NCI-H1105 treated with DMSO at 0.1 percent for 48 hours (cell line): ENCODE measurements at places on chromosomes 11 and 22.

DNA sequence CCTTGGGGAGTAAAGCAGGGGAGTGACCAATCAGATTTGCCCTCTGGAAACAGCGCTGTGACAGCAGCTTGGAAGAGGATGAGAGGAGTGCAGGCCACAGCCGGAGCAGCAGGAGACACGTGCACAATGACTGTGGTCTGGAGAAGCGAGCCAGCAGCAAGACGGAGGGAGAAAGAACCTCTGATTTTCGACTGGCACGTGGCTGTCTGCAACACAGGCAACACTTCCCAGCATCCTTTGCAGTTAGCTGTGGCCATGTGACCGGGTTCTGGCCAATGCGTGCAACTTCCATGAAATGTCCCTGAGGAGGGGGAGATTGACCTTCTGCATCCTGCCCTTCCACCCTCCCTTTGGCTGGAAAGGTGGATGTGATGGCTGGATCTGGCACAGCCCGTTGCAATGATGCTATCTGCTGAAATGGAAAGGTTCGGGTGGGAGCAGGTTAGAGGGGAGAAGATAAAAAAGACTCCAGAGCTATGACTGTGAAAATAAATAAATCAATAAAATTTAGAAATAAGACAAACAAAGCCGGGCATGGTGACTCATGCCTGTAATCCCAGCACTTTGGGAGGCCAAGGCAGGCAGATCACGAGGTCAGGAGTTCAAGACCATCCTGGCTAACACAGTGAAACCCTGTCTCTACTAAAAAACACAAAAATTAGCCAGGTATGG, 15.6 kb downstream of the PLA2G6 start:
- DNase-seq = no peak

DNA sequence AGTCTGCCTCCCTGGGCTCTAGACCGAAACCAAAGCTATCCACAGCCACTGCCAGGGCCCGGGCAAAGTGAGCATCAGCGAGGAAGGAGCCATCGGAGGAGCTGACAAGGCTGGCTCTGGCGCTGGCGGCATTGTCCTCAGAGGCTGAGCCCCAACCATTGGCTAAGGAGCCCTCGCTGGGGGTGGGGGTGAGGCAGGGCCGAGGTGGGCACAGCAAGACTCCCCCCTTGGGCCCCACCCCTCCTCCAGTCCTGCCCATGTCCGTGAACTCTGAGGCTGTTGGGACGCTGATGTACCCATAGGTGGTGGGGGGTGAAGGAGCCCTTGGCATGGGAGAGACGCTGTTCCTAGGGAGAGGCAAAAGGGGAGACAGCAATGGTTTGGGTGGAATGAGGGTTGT, 11.2 kb downstream of the ROBO4 start:
- no peak for DNase-seq

- DNase-seq = no peak
Measured at GRCh38 chr11:47376525-47377371, 1.6 kb downstream of the SPI1 start.

DNA sequence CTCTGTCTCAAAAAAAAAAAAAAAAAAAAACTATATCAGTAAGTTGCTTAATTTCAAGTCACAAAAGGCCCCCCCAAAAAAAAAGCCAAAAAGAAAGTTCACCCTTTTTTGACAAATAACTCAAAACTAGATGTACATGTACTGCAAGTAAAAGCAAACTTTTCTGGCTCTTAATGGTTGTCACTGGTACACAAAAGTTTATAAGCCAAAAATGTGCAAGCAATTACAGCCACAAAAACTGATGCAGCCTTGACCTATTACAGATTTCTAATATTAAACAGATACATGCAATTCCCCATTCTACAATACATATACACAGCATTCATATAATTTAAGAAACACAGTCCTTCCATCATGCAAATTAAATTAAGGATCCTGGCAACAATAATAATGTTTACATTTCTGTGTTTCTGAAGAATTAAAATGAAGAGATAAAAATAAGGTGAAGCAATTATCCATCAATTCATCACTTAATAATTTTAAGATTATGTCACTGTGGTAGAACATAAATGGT, 18.6 kb downstream of the PICALM start:
- DNase-seq = no peak

- no peak for DNase-seq
Measured at GRCh38 chr11:129639300-129639699, 176.3 kb upstream of the TMEM45B start.

GRCh38 chr11:112321501-112322172, 61.0 kb upstream of the PLET1 start:
- DNase-seq = peak; percentile 93

- no peak for DNase-seq
Measured at GRCh38 chr22:39472570-39473556, 16.1 kb downstream of the MGAT3 start.

DNA sequence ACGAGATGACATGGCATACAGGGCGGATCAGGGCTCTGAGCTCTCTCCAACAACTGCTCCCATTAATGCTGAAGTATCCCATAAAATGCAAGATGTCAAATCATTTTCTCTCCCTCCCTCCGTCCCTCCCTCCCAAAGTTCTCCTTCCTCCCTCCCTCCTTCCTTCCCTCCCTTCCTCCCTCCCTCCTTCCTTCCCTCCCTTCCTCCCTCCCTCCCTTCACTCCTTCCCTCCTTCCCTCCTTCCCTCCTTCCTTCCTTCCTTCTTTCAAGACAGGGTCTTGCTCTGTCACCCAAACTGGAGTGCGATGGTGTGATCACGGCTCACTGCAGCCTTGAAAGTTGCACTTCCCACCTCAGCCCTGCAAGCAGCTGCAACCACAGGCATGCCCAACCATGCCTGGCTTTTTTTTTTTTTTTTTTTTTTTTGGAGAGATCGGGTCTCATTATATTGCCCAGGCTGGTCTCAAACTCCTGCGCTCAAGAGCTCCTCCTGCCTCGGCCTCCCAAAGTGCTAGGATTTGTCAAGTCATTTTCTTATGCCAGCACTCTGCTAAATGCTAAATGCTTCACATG, 38.2 kb downstream of the TXN2 start:
- DNase-seq = peak; percentile 49

DNA sequence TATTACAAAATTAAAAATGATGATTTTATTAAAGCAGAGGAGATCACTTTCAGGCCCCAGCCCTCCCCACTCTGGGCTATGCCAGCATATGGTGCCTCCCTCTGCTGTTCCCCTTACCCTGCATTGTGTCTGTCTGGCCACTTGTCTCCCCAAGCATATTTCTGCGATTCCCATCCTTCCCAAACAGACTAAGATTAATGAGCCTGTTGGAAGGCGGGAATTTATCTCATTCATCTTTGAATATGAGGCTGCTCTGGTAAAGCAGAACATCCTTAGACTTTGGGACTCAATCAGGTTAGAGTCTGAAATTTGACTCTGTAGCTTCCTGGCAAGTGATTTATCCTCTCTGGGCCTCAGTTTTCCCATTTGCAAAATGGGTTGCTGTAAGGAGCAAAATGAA, 25.7 kb downstream of the AMPD3 start:
- DNase-seq = no peak

- no peak for DNase-seq
Measured at GRCh38 chr11:73295996-73296318, 12.1 kb upstream of the ARHGEF17 start.

DNA sequence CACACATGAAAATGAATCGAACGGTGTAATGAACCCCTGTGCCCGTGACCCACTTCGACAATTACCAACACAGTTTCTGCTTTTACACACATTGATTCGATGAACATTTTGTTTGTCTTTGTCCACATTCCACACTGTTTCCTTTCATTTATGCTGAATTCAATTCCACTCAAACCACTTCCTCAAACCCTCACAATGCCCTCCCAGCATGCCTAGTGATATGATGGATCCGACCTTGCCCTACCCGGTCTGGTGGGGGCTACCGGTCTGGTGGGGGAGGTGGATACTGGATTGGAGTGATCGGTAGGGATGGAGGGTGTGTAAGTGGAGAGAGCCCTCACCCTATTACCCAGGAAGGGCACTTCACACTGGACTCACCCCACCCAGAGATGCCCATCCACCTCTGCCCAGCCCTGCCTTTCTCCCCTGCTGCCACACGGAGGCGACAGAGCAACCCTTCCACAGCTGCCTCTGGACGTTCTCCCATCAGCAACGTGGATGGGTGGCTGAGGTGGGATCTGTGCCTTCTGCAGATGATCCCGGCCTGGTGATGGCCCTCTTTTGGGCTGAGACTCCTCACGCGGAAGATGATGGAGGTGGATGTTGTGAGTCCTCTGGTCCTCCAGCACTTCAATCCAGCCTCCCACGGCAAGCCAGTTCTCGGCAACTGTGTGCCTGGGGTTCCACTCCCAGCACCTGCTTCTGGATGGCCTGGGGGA, 33.0 kb upstream of the P2RY2 start:
- peak; percentile 19 for DNase-seq

DNA sequence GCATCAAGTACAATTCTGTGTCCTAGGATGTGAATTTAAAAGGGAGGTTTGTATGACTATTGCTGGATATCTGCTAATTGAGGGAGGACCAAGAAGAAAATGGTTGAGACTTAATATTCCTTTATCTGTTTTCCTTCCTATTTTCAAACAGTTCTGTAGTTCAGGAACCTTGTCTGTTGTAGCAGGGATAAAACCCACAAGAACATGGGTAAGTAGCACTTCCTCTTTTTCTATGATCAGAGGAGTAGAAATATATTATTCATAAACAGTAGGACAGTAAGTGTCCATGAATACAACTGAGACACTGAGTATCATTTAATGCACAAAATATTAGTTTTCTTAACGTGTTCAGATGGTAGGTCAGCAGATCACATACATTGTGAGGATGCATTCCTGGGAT, 7.6 kb downstream of the MS4A3 start:
- no peak for DNase-seq

DNA sequence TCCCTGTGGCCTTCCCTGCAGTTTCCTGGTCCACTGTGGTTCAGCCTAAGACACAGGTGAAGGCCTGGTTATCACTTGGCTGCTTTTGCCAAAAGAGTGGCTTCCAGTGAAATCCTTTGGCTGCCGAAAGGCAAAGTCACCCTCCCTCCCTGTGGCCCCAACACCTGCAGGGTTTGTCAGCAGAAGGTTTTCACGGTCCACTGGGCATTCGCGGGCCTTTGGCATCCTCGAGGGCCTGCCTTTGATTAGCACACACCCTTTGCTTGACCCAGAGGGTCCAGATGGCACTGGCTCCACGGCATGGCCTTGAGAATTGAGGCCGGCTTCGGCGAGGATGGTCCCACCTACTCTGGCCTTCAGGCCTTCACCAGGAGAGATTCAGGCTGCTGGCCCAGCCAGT, 35.3 kb downstream of the RTN4R start:
- no peak for DNase-seq

- no peak for DNase-seq
Measured at GRCh38 chr22:23357053-23357452, 176.7 kb downstream of the BCR start.

GRCh38 chr11:1204381-1205101, 18.3 kb upstream of the MUC5B start:
- no peak for DNase-seq

DNA sequence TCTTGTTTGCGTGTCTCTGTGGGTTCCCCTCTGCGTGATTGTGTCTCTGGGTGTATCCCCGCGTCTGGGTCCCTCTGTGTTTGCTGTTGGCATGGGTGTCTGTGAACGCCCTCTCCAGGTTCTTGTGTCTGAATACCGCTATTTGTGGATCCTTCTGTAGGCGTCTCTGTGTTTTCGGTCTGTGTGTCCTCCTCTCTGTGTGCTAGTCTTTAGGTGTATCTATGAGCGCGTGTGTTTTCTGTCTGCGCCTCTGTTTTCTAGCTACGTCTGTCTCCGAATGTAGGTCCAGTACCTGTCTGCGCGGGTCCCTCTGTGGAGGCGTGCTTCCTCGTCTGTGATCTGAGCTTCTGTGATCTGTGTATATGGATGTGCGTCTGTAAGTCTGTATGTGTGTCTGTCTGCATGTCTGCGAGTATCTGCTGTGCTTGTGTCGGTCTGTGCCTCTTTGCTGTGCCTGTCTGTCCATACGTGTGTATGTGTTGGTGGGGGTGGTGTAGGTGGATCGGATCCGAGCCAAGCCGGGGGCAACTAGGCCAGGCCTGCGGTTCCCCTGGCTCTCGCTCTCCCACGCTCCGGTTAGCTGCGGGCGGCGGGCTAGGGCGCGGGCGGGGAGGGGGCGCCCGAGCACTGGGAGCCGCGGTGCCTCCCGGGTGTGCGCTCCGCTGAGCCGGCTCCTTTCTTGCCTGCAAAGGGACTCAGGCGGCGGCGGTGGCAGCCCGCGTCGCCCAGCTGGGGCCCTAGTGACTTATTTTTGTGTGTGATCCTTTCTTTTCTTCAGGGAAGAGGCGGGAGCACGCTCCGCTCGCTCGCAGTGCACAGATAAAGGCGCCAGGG, 105.3 kb upstream of the E2F8 start:
- peak; percentile 74 for DNase-seq

- DNase-seq = no peak
Measured at GRCh38 chr22:23677701-23677995, 13.2 kb upstream of the RGL4 start.

GRCh38 chr11:77175021-77175842, 47.2 kb downstream of the MYO7A start:
- DNase-seq = no peak

GRCh38 chr22:24107661-24108060, 73.6 kb upstream of the SUSD2 start:
- DNase-seq = no peak

GRCh38 chr22:30044881-30045493, 35.3 kb upstream of the HORMAD2 start:
- no peak for DNase-seq

DNA sequence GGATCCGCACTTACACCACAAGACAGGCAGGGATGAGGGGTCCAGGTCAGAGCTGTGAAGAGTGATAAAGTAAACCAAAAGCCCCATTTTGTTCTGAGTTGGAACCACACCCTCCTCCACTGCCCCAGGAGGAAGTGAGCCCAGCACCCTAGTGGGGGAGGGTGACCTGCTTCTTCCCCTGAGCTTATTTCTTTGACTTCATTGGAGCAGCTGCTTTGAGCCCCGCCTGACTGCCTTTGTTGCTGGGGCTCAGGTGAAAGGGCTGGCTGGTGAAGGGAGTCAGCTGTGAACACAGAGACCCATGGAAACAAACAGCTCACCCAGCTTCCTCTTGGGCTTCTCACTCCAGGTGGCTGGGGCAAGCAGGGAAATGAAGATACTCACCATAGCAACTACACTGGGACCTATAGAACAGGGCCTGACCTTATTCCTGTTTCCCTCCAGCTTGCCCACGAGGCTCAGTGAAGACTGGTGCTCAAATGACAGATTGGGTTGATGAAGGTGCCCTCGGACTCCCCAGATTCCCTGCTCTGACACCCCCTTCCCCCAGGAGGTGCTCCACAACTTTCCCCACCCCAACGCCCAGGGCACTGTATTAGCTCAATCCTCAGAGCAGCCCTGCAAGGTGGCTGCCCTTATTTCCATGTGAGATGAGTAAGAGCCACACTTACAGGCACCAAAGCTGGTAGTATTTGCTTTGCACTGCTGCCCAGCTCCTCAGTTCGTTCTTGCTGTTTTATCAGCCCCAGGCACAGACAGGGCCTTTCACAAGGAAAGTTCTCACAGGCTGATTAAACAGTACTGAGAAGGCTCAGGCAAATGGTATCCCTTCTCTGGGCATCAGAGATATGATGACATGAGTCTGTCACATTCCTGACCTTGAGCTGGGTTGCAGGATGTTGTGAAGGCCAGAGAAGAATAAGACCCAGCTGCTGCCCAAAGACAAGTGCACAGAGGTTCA, 2.4 kb downstream of the UCP2 start:
- no peak for DNase-seq
